ENCODE measurements at places on chromosomes 5 and 9.

DNA sequence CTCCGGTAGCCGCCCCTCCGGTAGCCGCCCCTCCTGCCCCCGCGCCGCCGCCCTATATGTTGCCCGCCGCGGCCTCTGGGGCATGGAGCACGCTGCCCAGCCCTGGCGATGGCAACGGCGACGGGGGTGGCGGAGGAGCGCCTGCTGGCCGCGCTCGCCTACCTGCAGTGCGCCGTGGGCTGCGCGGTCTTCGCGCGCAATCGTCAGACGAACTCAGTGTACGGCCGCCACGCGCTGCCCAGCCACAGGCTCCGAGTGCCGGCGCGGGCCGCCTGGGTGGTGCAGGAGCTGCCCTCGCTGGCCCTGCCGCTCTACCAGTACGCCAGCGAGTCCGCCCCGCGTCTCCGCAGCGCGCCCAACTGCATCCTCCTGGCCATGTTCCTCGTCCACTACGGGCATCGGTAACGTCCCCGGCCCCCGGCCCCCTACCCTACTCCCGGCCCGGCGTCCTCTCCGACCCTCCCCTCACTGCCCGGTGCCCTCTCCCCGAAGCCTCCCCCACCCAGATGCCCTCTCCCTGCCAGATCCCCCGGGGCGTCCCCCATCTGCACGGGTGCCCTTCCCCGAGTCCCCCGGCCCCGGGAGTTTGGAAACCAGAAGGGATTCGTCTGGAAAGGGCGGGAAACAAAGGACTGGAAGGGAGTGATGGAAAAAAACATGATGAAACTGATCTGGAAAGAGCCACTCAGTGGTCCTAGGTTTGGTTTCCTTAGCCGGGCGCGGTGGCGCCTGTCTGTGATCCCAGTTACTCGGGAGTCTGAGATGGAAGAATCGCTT lies 417 bp downstream of the SRD5A1 start:
- DNase-seq, result no peak

DNA sequence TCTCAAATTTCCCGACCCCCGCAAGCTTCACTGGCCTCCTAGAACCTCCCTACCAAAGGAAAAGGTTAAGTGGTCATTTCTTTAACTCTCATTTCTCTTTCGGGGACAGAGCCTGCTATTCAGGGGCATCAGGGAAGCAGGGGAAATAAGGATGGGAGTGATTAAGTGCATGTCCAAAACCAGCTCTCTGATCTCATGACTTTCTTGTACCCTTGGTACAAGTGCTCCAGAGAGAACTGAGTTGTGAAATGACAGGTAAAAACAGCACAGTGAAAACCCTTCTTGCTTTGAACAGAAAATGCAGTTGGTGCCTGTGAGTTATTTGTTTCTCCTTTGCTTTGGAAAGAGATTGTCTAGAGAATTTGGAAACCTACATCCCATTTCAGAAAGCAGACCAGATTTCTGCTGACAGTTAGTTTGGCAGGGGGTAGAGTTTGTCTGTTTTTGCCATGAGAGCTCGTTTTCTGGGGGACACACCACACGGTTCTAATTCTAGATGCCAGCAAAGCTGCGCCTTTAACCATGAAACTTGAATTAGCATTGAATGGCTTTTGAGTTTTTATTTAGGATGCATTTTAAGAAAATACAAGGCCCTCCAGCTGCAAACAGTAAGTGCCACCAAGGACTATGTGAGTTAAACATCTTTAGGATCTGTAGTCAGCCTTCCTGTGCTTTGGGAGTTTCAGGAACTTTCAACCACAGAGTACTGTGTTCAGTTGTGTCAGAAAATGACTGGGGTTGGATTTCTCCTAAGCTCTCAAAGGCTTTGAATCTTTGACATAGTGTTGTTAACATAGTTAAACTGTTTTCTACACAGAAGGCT lies 161.7 kb upstream of the LHFPL2 start:
- no peak for DNase-seq

GRCh38 chr5:122774519-122774860 lies 390 bp upstream of the SNX2 start:
- DNase-seq, result no peak

DNA sequence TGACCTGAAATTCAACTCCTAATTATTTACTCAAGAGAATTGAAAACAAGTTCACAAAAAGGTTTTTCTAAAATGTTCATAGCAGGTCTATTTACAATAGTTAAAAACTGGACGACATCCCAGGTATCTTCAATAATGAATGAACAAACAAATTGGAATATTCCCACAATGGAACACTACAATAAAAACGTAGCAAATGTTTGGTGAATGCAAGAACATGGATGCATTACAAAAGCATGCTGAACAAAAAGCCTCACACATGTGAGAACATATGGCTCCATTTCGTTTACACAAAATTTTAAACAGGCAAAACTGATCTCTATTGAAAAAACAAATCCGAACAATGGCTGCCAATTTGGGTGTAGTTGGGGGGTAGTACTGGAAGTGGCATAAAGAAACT lies 669.9 kb downstream of the MTRR start:
- DNase-seq, result no peak

GRCh38 chr5:107043665-107044064 lies 627.1 kb downstream of the EFNA5 start:
- no peak for DNase-seq

DNA sequence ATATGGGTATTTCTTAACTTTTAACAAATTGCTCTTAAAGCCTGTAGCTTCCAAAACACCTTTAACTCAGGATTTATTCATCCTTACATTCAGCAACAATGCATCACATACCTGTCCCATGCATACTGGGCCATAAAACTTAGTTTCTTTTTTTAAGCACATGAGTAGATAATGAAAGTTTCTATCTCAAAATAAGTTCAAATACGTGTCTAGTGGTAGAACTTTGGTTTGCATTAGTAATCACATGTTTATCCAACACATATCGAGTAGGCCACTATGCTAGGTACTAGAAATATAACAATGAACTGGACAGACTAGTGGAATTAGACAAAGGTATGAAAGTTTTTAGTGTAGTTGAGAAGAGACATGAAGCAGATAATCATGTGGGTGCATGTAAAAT lies 99.6 kb downstream of the DOCK2 start:
- DNase-seq, result no peak

GRCh38 chr9:79799691-79800335 lies 228.0 kb downstream of the TLE4 start:
- DNase-seq, result no peak

GRCh38 chr9:23171479-23171878 lies 654.6 kb downstream of the ELAVL2 start:
- no peak for DNase-seq

DNA sequence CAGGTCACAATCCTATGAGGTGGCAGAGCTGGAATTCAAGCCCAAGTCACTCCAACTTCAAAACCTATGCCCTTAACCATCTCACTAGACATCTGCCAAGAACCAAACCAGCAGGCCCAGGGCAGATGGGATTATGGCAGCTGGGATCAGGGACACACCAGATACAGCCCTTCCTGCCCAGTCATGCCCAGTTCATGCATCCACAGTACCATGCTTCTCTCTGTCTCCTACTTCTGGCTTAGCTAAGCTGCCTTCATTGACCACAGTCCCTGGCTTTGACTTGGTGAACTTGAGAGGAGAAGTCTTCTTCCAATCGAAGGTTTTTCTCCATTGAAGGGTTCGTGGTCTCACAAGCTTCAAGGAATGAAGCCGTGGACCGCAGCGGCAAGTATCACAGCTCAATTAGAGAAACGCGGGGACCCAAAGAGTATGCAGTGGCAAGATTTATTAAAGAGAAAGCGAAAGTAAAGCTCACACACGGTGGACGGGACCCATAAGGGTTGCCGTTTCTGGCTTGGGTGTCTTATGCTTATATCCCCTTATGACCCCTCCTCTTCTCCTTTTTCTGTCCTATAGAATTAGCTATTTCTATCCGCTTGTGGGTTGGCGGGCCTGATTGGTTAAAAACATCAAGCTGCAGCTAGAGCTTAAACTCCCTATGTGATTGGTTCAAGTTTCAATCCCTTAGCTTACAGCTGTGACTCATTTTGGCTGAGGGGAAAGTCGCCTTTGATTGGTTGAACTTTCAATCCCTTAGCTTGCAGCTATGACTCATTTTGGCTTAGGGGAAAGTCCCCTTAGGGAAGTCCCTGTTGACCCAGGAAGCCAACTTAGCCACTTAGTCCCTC lies 101.2 kb downstream of the TRIM36 start:
- no peak for DNase-seq

GRCh38 chr9:133558191-133559126 lies 24.0 kb downstream of the ADAMTSL2 start:
- no peak for DNase-seq

DNA sequence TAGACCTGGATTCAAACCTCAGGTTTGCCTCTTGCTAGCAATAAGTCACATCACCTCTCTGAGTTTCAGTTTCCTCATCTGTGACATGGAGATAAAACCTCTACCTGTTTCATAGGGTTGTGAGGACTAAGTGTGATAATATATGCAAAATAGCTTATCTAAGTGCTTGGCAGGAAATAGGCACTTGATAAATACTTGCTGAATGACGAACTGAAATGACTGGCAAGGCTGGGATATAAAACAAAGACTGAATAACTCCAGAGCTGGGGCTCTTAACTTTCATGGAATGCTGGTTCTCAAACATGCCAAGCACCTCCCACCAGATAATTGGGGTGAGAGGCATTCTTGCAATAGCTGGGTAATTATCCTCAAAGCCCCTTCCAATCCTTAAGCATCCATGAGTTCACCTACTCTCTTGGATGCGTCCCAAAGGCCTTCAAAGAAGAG lies 87.6 kb downstream of the ADRB2 start:
- DNase-seq, result no peak

GRCh38 chr9:129626625-129627284 lies 792 bp downstream of the NTMT1 start:
- DNase-seq, result no peak

DNA sequence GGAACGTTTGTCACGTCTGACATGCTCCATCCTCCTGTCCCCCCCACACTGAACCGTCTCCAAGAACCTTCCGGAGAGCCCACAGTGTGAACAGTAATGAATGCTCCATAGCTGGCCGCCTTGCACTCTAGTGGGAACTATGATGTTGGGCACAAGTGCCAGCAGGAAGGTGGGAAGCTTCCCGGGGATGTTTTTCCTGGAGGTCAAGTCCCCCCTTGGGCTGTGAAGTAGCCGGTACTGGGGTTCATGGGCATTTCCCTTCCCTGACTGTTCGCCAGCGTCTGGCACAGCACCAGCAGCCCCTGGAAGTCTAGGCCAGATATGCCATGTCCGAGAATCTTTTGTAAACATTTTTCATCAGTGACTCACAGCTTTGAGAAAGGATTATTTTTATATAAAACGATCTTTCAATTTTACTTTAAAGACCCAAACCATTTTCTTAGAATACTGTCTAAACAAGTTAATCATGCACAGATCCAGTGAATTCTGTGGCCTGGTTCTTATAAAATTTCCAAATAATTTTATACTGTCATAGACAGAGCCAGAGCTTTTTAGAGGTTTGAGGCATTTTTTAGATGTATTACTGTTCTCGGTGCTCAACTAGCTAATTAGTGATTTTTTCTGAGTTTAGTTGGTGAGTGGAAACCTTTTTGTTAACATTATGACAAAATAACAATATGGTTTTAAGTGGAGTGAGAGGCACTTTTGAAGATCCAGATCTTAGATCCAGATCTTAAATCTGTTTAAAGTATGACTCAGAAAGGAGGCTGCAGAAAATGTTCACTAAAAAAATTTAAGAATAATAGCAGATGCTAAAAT lies 11.6 kb downstream of the ABL1 start:
- DNase-seq, result no peak

DNA sequence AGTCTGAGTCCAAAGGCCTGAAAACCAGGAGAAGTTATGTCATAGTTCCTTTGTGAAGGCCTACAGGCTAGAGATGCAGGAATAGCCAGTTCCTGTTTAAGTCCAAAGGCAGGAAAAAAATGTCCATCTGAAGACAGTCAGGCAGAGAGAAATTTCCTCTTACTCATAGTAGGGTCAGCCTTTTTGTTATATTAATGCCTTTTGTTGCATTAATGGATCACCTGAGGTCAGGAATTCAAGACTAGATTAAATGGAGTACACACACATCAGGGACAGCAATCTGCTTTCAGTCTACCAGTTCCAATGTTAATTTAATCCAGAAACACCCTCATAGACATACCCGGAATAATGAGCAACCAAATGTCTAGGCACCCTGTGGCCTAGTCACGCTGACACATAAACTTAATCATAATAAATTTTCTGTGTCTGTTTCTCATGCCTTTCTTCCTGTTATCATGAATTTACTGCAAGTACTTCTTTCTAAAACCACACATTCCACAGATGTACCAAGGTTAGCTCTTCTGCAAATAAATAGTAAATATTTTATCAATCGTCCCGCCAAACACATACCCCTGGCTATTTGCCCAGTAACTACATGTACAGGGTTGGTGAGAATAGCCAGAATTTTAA lies 703.9 kb downstream of the EFNA5 start:
- no peak for DNase-seq

DNA sequence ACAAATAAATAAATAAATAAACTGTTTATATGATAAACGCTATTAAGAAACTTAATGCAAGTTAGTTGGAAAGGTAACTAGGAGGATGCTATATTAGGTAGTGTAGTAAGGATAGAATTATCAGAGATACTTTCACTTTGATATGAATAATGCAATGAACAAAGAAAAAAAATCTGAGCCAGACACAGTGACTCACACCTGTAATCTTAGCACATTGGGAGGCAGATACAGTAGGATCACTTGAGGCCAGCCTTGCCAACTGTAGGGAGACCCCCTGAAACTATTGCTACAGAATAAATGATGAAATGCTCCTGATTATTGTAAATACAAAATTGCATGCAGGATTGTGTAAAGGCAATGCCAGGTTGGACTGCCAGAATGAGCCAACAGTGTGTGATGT lies 109.2 kb downstream of the ANXA2R start:
- DNase-seq, result no peak

DNA sequence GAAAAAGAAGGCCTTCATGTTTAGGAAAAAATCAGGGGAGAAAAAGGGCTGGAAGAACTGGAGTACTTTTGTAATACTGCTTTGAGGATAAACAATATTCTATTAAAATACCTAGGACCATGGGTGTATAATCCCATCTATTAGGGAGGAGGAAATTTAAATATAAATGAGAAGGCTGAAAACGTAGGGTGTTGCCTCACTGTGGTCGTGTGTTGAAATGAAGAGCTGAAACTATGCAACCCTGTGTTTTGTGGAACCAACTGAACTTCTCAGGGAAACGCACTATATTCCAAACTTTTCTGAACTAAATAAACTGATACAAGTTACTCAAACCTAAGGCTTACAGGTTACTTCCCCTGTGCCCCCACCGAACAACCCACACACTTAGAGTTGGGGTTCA lies 4.5 kb upstream of the CNTLN start:
- DNase-seq, result no peak

DNA sequence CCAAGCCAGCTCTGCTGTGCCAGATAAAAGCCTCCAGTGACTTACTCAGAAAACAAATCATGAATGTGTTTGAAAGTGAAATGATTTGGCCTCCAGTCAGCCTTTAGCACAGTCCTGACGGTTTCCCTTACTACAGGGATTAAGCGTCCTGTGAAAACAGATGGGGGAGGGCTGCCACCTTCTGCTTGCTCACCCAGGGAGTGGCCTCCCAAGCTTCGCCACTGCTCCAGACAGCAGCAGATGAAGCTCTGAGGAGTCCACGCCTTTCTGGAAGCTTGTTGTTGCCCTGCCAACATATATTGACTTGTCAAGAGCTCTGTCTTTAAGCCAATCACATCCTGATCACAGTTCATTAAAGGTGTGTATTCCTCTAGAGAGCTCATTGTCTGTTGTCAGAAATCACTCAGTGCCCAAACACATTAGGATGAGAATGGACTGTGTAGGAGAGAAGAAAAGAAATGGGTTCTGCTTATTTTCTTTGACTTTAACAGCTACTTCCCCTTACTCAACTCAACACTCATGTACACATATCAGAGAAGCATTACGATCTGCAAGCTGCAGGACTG lies 4.9 kb upstream of the FYB1 start:
- DNase-seq, result no peak

- DNase-seq, result no peak
Measured at GRCh38 chr5:177389241-177390169, 5.3 kb downstream of the SLC34A1 start.

All from activated naive CD4-positive, alpha-beta T cell (primary cell).